ENCODE measurements at places on chromosomes 6 and 20. TPM values are rescaled to one million over a fixed set of nuclear protein-coding genes. Genes with fewer than 3 reads are reported as not detected.

Gene ADGRF1
- not detected for total RNA-seq

Gene BTBD3
- 5.3 TPM for total RNA-seq

Gene ANKRD6
- 4.9 TPM for total RNA-seq

DNA sequence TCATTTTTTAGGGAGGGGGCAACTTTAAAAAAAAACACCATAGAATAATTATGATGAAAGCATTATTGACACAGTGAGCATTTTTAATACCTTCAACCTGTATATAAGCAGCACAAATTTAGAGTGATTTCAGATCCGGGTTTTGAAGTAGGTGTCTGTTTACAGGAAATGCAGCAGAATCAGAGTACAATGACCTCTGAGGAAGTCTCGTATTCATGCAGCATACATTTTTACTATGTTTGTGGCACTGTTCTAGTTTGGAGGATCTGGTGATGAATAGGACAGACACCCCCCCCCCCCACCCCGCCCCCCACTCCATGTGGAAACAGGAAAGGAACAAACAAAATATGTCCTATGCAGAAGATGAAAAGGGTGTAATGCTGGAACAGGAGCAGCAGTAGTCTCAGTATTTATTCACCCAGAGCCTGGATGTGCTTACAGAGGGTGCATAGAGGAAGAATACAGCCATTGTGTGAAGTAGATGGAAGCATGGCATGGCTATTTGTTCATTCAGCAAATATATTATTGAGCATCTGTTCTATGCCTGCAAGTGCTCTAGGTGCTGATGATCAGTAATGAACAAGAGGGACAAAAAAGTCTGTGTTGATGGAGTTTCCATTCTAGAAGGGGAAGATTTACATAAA, 19.7 kb downstream of the VAPB start:
- no peak for DNase-seq

DNA sequence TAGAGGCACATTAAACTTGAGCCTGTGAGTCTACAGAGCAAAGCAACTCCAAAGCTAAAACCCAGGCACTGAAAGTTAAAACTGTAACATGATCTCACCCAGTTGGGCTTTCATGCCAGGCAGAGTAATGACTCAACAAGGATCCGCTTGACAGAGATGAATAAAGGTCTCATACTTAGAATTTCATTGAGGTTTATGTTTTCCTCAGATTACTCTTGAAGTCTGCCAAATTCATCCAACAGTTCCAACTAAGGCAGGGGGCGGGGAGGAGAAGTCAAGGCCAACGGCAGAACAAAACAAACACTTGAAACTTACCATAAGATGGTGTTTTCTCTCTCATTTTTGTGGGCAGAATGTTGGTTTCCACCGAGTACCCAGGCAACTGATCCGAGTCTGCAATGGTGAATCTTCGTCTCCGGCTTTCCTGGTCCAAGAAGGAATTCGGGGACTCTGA, 54.0 kb upstream of the IPCEF1 start:
- peak; percentile 14 for DNase-seq

- no peak for DNase-seq
These were observed 27.1 kb downstream of the PARD6B start for GRCh38 chr20:50758469-50758868.

DNA sequence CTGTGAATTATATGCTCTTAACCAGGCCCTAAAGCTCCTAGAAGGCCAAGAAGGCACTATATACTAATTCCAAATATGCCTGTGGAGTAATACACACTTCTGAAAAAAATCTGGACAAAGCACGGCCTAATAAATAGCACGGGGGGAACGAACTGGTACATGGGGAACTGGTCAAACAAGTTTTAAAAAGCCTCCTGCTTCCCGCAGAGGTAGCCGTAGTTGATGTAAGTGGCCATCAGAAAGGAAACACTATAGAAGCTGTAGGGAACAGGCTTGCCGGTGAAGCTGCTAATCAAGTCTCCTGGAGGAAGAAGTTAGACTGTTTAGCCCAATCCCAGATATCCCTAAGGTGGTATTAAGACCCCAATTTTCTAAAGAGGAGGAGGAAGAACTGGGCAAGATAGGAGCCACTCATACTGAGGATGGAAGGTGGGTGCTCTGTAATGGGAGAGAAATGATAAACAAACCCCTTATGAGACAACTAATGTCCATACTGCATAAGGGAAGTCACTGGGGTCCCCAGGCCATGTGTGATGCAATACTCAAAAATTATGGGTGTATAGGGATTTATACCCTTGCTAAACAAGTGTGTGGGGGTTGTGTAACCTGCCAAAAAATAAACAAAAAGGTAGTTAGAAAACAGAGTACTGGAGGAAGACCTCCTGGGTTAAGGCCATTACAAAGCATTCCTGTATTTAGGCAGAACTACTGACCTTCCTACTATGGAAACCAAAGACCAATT, 27.1 kb upstream of the ZNF318 start:
- DNase-seq, result no peak

GRCh38 chr20:46400253-46400652, 6.2 kb downstream of the ELMO2 start:
- DNase-seq, result no peak

Measured in activated CD8-positive, alpha-beta T cell treated with anti-CD3 and anti-CD28 coated beads for 36 hours (primary cell).